ENCODE measurements at places on chromosomes 12 and 14. TPM values are rescaled to one million over a fixed set of nuclear protein-coding genes. Genes with fewer than 3 reads are reported as not detected.
A peak's percentile ranks its signal among the peaks of the same experiment; 100 is the strongest.

Gene FAM161B
- total RNA-seq, result 1.9 TPM

Gene AKT1
- total RNA-seq, result 166 TPM

Gene ASIC1
- 8.7 TPM for total RNA-seq

Gene BHLHE41
- not detected for total RNA-seq

Gene KRT5
- total RNA-seq, result not detected

Gene RIMKLB
- total RNA-seq, result 4.7 TPM

Gene TAS2R46
- total RNA-seq, result 1.2 TPM

Gene CLEC4C
- not detected for total RNA-seq

Gene MAP3K9
- total RNA-seq, result 4.8 TPM

Gene RNASE3
- not detected for total RNA-seq

Gene CARMIL3
- 1.1 TPM for total RNA-seq

Gene GALNT16
- not detected for total RNA-seq

Gene DIO3
- not detected for total RNA-seq

Gene OVCH1
- total RNA-seq, result not detected

Gene TMBIM6
- 426 TPM for total RNA-seq

DNA sequence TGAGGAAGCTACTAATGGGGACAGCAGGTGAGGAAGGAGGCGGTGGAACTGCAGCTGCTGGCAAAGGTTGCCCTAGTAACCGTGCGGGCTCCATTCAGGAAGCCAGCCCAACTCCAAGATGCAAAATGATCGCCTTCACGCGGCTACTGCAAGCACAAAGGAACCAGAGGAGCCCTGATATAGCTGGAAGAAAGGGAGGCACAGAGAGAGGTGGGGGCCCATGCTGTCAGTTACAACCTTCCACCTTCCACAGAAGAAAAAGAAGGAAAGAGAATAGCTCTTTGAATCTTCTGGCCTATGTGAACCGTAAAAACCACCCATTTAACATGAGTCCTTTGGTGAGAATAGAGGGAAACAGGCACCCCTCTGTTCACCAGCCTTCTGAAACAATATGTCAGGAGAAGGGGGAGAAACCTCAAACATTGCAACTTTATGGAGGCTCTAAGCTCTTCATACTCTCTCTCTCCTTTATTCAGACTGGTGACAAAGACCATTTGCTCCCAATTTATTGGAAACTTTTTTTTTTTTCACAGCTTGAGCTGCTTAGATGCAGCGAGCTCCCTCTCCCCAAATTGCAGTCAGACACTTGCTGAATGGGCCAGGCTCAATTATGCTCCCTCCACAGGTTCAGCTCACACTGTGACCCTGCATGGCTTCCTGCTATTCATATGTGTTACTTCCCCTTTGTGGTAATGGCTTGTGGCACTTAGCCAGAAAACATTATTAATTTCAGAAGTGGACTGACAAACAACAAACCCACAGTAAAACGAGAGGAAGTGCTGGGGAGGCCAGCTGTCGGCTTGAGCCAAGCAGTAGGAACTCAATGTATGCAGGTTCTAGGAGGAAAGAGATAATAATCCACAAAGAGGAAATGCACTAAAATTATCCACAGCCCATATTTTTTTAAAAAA, 6.2 kb downstream of the DUSP6 start:
- DNase-seq, result peak; percentile 62

DNA sequence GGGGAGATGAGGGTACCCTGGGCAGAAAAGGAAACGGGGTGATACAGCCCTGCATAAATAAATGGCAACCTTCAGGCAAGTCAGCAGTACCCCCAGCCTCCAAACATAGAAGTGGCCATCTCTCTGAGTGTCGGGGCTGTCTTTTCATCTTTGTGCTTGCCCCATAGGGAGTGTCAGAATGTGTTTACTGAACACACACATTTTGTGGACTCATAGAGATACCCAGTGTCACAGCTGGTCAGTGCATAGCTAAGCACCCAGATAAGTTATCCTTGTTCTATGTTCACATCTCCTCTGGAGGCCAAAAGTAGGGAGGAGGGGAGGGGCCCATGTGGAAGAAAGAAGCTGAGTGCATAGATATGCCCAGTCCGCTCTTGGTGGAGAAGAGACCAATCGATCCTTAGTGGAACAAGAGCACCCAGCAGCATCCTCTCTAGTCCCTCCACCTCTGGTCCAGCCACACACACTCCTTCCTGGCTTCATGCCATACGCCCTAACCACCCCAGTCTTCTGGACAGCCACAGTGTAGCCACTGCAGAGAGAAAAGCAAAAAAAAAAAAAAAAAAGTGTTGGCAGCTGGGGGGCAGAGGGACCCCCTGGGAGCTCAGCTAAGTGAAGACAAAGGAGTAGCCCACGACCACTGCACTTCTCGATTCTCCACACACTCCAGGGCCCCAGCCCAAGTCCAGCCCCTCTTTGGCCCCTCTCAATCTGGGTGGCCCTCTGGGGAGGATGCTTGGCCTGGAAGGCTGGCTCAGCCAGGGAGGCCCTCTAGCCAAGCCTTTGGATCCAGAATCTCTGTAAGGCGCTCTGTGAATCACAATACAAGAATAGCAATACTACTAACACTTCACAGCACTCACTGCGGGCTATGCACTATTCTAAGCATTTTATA, 2.6 kb downstream of the ITGA7 start:
- DNase-seq, result no peak

DNA sequence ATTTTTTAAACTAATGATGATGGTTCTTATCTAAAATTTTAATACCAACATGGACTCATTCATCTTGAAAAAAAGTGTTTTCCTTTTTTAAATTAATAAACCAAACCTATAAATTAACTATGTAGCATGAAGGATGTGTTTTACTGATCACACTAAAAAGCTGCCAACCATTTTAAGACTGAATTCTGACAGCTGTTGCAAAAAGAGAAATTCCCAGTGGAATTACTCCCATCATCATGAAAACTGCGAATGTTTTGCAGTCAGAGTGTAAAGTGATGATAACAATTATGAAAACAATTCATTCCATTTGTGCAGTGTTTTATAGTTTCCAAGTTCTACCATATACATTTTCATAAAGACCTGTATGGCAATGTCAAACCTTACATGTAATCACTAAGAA, 232.8 kb downstream of the SLC2A13 start:
- no peak for DNase-seq

DNA sequence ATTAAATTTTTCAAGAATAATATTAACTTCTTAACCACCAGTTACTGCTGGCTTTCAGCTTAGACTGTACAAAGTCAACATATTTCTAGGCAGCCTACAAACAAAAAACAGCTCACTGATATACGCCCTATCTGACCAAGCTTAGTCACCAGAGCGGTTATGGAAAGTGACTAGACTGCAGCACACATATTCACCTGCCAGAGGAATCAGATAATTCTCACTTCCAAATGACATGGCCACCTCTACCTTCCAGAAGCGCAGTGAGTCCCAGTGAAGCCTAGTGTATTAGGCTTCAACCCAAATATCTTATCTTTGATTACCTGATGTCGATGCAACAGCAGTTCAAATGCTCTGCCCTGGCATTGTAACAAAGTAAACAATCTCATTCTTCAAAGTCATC, 8.5 kb downstream of the STXBP6 start:
- no peak for DNase-seq

GRCh38 chr14:89207925-89208328, 209.1 kb downstream of the FOXN3 start:
- no peak for DNase-seq

GRCh38 chr12:128542844-128543243, 275.9 kb downstream of the TMEM132C start:
- DNase-seq, result no peak

DNA sequence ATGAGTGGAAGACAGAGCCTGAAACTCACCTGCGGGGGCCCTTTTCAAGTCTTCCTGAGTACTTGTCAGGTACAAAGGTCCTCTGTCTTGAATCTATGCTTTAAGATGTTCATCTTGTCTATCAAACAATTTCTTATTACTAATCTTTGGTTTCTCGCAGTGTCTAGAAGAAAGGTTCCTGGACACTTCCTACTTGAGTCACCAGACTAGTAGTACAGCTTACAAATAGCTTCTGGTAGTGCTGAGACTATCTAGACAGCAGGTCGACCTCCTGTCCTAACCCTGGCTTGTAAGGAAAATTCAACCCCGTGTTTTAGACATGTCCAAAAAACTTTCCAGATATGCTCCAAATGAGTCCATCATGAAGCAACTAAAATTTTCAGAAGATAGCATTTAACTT, 11.2 kb upstream of the ARID2 start:
- no peak for DNase-seq

DNA sequence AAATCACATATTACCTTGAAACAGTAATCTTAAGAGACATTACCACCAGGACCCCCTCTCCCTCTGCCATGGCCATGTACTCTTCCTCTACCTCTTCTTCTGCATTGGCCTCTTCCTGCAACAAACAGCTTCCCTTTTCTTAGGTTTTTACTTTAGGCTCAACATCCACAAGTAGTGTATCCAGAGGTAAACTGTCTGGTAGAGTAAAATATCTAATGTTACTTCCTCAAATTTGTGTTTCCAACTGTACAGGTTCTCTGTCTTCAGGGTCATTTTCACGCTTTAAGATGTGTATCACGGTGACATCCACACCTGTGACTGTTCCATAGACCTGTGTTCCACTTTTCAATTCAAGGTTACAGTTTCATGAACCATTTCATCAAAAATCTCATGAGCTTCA, 13.4 kb downstream of the CDK17 start:
- no peak for DNase-seq

GRCh38 chr12:60834806-60835205, 1239.0 kb downstream of the SLC16A7 start:
- DNase-seq, result no peak

DNA sequence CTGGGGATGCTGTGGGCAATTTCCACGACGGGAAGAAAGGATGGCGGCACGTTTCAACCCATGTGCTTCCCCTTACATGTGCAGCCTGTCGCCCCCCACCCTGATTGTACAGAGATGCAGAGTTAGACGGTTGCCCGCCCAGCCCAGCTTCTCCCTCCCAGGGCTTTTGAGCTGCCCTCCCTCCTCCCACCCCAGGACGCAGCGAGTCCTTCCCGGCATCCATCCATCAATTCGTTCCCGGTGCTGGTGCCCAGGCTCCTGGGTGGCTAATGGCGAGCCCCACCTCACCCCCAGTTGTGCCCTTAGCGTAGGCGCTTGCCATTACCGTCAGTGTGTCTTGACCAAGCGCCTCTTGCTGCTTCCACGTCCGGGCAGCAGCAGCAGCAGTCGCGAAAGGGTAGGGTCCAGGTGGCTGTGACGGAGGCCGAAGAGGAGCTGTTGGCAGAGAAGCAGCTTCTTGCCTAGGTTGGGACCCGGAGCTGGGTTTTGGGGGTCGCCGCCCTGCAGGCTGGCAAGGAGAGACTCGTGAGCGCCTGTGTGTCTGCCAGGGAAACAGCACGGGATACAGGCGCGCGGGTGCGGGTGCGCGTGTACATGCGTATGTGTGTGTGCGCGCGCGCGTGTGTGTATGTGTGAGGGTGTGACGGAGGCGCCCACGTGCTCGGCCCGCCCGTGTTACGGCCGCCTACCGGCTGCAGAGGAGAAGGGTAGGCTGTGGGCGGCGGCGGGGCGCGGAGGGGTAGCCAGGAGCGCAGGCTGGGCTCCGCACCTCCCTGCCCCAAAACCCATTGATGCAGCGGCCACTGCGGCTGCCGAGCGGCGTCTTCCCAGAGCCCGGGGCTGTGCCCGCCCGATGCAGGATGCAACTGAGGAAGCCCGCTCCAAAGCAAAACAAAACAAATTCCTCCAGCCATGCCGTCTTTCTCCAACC, at the start of gene SLC6A15:
SLC6A15 (minus strand) TSS at position 602 of the 931 bp plus-strand sequence. CDS start 20,679 bp downstream, outside the sequence.
- DNase-seq, result peak; percentile 30

- DNase-seq, result no peak
Observed at GRCh38 chr14:22414876-22415604, 174.0 kb downstream of the DAD1 start.

GRCh38 chr14:22748631-22749068, 17.8 kb upstream of the OXA1L start:
- no peak for DNase-seq

DNA sequence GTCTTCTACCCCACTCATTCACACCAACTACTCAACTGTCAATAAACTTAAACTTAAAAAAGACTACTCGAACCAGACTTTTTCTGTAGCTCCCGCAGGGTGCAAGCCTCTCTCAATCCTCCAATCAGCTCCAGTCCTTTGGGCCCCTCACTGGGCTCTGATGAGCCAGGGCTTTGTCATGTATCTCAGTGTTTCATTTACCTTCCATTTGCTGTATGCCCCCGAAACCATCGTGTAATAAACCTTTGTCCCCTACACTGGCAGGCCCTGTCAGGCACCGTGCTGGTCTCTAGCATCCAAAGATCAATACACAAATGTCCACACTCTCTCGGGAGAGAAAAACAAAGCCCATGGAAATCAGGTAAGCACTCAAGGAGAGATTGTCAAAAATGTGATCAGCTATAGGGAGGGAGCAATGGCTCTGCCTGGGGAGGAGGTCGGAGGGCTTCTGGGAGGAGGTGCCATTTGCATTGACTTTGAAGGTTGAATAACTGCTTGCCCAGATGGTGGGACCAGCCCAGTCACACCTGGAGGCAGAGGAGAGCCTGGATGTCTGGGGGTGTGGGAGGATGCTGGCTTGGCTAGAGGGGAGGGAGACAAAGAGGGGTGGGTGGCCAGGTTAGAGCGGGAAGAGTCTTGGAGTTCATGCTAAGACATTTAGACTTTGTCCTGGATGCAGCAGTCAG, 42.1 kb upstream of the DICER1 start:
- no peak for DNase-seq

- DNase-seq, result peak; percentile 37
Observed at GRCh38 chr14:50396631-50397389, at the start of gene CDKL1. TSS of gene CDKL1 (minus strand) at chr14:50396881. CDS start at chr14:50395868, 1,013 bp downstream.

- no peak for DNase-seq
Observed at GRCh38 chr12:80442426-80443222, 1.4 kb upstream of the PTPRQ start.

DNA sequence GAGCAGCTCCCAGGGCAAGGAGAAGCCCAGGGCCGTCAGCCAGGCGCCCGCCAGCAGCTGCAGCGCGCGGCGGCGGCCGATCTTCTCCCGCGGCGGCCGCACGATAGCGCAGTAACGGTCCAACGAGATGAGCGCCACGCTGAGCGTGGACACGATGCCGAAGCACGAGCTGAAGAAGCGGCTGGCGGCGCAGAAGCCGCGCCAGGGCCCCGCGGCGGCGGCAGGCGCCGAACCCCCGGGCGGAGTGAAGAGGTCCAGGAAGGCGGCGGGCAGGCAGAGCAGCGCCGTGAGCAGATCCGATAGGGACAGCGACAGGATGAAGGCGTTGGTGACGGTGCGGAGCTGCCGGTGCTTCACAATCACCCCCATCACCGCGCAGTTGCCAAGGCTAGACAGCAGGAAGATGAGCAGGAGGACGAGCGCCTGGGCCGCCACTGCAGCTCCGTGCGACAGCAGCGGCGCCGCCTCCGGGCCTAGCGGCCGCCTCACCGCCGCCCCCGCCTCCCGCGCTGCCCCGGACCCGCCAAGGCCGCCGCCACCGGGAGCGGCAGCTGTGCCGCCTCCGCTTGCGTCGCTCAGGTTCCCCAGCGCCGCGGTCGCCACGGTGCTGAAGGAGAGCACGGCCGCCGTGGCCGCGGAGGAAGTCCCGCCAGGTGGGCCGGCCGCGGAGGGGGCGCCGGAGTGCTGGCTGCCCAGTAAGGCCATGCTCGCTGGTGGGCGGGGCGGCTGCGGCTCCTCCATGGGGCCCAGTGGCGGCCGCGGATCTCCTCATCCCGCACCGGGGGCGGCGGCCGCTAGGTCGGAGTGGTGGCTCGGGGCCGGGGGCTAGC, 479 bp downstream of the GPR135 start:
- peak; percentile 62 for DNase-seq
